ENCODE measurements at places on chromosomes 1 and 21.

DNA sequence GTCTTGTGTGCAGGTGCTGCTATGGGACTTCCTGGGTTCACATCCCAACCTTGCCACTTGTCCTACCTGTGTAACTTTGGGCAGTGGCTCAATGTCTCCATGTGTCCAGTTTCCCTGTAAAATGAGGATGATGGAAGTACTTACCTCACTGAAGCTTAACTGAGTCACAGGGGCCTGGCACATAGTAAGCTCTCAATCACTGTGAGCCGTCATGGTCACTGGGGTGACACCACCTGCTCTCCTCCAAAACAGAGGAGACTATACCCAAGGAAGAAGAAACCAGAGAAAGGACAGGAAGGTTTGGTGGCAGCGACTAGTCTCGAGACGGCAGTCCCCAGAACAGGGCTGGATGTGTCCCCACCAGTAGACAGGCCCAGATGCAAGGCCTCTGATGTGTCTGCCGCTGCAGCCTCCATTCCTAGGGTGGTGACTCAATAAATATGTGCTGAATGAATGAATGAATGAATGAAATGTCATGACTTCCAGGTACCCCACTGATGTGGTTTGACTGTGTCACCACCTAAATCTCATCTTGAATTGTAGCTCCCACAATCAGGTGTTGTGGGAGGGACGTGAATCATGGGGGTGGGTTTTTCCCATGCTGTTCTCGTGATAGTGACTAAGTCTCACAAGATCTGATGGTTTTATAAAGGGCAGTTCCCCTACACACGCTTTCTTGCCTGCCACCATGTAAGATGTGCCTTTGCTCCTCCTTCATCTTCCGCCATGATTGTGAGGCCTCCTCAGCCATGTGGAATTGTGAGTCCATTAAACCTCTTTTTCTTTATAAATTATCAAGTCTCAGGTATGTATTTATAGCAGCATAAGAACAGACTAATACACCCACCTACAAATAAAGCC lies 13.0 kb upstream of the LRP8 start:
- no peak for DNase-seq

GRCh38 chr21:44653123-44653522 lies 1.3 kb downstream of the KRTAP12-4 start:
- DNase-seq: no peak

- no peak for DNase-seq
Measured at GRCh38 chr21:43809346-43809799, 20.0 kb downstream of the RRP1 start.

GRCh38 chr1:208098773-208099172 lies 145.4 kb downstream of the PLXNA2 start:
- no peak for DNase-seq

DNA sequence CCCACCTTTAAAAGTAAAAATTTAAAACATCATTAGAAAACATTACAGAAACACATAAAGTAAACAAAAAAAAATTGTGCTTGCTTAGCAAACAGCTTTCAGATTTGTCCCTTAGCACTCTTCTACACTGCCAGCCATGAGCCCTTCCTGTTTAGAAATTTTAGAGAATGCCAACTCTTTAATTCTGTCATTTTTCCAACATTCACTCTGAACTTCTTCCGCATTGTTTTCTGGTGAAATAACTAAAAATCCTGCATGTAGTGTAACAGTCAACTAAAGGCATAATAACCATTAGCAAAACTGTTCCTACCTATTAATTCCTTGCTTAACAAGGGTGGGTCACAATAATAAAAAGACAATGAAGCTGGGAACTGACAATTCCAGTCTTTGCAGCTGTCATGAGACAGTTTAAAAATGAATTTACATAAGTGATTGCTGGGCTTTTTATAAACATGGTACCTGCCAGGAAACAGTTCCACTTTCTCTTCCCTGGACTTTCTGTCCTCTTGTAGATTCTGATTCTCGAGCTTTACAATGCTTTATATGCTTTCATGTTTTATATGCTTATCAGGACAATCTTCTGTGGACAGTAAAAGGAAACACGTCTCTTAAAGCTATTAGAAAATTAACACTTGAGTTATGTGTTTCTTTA lies 19.0 kb downstream of the GNG12 start:
- no peak for DNase-seq

GRCh38 chr1:110780600-110781484 lies 92.1 kb upstream of the CD53 start:
- peak; percentile 11 for DNase-seq

DNA sequence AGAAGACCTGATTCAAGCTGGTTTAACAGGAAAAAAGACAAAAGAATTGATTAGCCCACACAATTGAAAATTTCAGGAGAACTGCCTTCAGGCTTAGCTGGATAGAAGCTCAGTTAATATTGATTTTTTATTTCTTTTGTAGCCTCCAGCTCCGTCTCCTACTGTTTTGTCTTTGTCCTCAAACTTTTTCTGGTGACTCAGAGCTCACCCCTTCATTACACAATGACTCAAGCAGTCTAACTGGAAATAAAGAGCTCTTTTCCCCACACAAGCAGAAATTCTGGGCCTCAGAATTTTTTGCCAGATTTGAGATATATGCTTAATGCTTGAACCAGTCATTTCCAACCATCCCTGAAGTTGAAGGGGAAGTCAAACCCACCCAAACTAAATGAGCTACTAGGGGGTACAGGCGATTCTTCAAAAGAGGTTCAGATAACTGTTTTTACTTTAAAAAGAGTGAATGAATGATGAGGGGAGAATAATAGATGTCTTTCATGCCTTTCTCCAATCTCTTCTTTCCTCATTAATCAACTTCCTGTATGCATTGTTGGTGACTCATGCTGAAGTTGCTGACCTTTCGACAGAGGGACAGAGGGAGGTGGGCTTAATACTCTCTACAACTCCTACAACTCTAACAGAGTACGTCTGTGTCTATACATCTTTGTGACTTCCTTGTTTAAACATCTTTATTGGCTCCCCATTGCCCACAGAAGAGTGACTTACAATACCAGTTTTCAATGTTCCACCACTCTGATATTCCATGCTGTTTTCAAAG lies 6.2 kb upstream of the ACP6 start:
- no peak for DNase-seq

GRCh38 chr1:205568469-205569361 lies 63.1 kb downstream of the ELK4 start:
- peak; percentile 49 for DNase-seq

- no peak for DNase-seq
Measured at GRCh38 chr1:38186566-38186965, 140.0 kb upstream of the POU3F1 start.

GRCh38 chr1:227734546-227734855 lies 601 bp downstream of the JMJD4 start:
- no peak for DNase-seq

DNA sequence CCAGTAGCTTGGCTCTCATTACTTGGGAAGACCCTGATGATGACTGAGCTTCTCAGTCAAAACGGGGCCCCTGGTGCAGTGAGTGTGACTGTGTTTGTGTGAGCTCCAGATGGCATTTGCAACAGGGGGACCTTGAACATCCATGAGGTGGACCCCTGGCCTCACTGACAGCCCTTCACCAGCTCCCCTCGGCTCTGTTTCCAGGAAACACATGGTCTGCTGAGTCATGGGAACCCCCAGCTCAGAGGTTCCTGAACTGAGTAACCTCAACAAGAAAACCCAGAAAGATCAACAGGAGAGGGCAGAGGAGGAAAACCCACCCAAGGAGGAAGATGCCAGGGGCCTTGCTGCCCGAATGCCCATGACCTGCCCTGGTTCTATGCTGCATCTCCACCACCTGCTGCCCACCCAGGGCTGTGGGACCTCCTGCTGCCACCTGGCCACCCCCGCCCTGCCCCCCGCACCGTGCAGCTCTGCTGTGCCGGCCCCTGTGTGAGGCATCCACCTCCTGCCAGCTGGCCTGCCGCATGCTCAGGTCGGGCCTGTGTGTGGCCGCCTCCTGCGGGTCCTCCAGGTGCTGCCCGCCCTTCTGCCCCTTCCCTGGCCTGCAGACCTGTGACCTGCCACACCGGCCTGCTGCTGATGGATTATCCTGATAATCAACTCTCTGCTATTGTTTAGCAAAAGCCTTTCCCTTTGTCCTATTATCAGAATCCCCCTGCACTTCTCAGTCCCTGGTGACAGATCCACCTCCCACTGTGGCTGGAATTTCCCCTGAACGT lies 4.2 kb upstream of the KRTAP12-1 start:
- no peak for DNase-seq

DNA sequence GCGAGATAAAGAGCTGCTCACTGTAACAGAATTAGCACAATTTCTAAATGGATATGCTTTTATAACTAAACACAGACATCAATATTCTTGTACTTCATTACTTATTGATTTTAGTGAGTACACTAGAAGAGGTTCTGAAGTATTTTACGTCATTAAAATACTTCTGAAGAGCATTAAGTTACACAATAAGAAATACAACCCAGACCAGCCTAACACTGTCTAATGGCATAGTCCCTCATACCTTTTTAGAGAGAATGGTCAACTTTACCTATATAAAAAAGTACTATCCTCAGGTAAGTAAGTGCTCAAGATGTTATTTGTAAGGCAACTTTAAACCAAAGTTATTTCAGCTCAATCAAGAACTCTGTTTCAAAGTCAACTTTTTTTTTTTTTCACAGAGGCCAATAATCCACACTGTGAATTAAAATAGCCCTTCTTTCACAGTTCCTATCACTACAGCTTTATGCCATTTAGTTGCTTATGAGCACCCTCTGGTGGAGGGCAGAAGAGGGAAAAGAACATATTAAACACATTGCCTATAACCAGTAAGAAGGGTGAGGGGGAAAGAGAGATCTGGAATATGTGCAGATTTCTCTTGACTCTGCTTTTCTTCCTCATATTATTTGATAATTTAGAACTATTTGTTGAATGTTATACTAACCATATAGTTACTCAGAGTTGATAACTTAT lies 182.1 kb upstream of the DMRTA2 start:
- no peak for DNase-seq

DNA sequence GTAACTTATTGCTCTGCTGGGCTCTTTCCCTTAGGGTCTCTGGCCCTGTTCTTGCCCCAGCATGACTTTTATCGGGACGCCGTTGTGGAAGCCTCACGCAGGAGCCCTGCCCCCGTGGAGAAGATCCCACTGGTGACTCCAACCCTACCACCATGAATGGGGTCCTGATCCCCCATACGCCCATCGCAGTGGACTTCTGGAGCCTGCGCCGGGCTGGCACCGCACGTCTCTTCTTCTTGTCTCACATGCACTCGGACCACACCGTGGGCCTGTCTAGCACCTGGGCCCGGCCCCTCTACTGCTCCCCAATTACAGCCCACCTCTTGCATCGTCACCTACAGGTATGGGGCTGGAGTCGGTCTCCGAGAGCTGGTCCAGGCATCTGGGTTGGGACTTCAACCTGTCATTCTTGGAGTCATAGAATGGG lies 322 bp downstream of the DCLRE1B start:
- DNase-seq: no peak

DNA sequence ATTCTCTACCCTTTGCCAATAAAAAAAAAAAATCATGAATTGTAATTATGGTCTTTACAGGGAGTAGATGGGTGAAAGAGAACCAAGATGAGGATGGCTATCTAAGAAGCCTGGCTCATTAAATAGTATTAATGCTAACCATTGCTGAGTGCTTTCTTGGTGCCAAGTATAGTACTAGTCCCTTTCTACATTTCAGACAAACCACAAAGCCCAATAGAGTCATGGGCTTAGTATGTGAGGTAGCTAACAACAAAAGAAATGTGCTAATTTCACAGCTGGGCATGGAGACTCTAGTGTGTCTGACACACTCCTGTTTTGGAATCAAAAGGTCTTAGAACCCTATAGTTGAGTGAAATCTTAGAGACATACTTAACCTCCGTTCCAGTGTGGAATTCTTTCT lies 84.5 kb upstream of the ESRRG start:
- DNase-seq: no peak

- DNase-seq: no peak
Measured at GRCh38 chr1:49436865-49437264, 586.9 kb downstream of the AGBL4 start.

DNA sequence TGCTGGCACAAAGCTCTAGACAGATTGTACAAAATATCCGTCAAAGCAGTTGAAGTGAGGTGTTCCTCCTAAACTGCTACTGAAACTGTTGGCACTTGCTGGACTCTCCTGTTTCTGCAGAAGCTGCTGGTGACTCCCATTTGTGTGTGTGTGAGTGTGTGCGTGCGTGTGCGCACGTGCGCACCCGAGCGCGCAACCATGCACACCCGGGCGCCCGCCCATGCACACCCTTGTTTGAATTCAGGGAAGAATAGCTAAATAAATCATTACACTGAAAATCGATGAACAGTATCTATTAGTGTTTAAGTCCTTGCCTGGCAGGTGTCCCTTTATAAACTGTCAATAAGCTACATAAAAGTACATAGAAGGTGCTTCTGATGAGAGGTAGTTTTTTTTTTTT lies 156.4 kb upstream of the B3GALT2 start:
- no peak for DNase-seq

DNA sequence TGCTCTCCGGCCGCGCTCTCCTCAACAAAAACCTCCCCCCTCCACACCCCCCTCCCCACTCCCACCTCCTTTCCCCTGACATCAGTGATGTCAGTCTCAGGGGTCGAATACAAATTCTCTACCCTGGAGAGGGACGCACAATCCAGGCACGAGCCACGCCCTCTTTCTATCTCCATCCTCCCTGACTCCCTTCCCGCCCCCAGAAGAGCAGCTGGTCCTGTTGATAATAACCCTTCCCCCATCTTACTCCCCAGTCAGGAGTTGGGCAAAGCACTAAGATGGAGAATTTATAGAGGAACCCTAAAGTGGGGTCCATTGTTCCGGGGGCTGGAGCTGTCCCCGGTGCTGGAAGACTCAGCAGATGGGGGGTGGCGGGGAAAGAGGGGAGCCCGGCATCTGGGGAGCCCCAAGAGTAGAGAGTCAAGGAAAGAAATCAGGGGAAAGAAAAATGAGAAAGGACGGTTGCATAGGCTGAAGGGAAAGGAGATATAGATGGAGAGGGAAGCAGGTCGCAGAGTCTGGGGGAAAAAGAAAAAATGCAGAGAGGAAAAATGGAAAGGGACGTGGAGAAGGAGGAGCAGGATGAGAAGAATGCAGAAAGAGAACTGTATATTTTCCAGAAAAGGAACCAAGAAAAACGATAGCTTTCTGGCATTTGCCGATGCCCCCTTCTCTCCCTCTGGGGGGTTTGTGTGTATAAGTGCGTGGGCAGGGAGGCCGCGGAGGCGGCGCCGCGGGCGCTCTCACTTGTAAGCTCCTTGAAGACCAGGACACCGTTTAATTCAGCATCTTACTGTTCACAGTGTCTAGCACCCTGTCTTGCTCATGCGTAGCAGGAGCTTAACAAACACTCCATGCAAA lies at the start of gene CELF3:
Gene CELF3, minus strand, starts transcription at position 33 of the 861 bp plus-strand sequence. CDS start 783 bp downstream, outside the sequence.
- peak; percentile 41 for DNase-seq

GRCh38 chr1:116942344-116942743 lies 32.6 kb downstream of the PTGFRN start:
- DNase-seq: no peak

DNA sequence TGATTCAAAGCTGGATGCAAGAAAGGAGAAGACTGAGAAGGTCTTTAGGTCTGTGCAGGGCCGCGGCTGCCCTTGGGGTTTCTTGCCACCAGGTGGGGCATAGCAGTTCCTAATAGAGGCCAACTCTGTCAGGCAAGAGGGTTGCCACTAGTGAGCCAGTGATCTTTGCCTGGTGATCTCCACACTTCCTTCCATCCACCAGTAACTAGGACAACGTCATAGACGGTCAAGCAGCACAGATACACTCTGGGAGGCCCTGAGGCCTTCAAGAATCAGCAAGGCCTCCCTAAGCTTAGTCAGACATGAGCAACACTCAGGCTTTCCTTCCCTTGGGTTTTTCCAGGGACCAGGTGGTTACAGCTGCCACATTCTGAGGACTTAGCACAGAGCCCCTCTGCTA lies 32.9 kb upstream of the ATP2B4 start:
- peak; percentile 49 for DNase-seq
